ENCODE measurements at places on chromosomes 4 and X. TPM values are rescaled to one million over a fixed set of nuclear protein-coding genes. Genes with fewer than 3 reads are reported as not detected.

ARHGAP4 gene
- 2.3 TPM for total RNA-seq

DGAT2L6 gene
- not detected for total RNA-seq

GRCh38 chrX:150234126-150234525 lies 129.0 kb upstream of the MAMLD1 start:
- peaks cover 6% of the 10 kb centered on the region for H3K4me1 ChIP-seq
- H3K36me3 ChIP-seq: no peaks in the 10 kb centered on the region
- no peak overlapping the region for H3K4me3 ChIP-seq
- H3K27me3 ChIP-seq: no peaks in the 10 kb centered on the region
- no peak for DNase-seq

TNIP3 gene
- 2.0 TPM for total RNA-seq

GRCh38 chr4:8606476-8606875 lies 13.9 kb downstream of the CPZ start:
- H3K36me3 ChIP-seq: no peaks in the 10 kb centered on the region
- no peak overlapping the region for H3K27ac ChIP-seq
- H3K27me3 ChIP-seq: peaks cover 27% of the 10 kb centered on the region
- DNase-seq: no peak
- H3K4me3 ChIP-seq: no peak overlapping the region
- H3K4me1 ChIP-seq: peaks cover 5% of the 10 kb centered on the region

- H3K27ac ChIP-seq: no peak overlapping the region
- no peaks in the 10 kb centered on the region for H3K4me1 ChIP-seq
- DNase-seq: no peak
- H3K4me3 ChIP-seq: no peak overlapping the region
These were observed 192.2 kb downstream of the APBB2 start for GRCh38 chr4:41022116-41022515.

GRCh38 chr4:66187175-66187720 lies 517.0 kb upstream of the EPHA5 start:
- H3K27ac ChIP-seq: no peak overlapping the region
- no peak for DNase-seq
- no peaks in the 10 kb centered on the region for H3K36me3 ChIP-seq
- H3K4me1 ChIP-seq: no peaks in the 10 kb centered on the region
- no peak overlapping the region for H3K4me3 ChIP-seq

Data from MCF 10A (cell line).